ENCODE measurements at places on chromosomes 1 and 21.

DNA sequence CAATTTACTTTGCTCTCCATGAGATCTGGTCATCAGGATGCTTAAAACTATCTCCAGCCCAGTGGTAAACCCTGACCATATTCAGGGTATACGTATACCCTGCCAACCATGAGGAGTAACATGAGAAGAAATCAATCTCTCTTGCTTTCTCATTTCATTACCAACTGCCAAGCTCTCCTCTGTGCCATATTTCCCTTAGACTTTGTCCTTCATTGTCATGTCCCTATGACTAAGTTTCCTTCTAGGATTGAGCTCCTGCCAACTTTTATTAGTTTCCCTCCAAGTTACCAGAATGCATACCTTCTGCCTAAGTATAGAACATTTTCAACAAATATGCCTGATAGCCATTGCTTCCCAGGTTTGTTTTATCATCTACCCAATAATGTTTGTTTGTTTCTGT lies 1113.9 kb upstream of the B3GALT2 start:
- DNase-seq: no peak

GRCh38 chr1:182996816-182997215 lies 26.4 kb upstream of the LAMC1 start:
- DNase-seq: no peak

DNA sequence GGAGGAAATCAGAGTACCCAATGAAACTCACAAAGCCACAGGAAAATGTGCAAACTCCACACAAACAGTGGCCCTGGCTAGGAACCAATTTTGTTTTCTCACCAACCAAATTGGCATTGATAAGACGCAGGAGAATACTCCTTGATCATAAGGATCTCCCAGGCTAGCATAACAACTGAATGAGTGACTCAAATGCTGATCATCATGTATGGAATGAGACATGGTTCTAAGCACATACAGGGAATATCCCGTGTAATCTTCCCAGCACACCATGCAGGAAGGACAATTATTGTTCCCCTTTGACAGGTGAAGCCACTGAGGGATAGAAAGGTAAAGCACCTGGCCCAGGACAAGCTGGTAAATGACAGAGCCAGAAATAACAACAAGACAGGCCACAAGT lies 180.0 kb upstream of the DUSP10 start:
- DNase-seq: peak; percentile 14

DNA sequence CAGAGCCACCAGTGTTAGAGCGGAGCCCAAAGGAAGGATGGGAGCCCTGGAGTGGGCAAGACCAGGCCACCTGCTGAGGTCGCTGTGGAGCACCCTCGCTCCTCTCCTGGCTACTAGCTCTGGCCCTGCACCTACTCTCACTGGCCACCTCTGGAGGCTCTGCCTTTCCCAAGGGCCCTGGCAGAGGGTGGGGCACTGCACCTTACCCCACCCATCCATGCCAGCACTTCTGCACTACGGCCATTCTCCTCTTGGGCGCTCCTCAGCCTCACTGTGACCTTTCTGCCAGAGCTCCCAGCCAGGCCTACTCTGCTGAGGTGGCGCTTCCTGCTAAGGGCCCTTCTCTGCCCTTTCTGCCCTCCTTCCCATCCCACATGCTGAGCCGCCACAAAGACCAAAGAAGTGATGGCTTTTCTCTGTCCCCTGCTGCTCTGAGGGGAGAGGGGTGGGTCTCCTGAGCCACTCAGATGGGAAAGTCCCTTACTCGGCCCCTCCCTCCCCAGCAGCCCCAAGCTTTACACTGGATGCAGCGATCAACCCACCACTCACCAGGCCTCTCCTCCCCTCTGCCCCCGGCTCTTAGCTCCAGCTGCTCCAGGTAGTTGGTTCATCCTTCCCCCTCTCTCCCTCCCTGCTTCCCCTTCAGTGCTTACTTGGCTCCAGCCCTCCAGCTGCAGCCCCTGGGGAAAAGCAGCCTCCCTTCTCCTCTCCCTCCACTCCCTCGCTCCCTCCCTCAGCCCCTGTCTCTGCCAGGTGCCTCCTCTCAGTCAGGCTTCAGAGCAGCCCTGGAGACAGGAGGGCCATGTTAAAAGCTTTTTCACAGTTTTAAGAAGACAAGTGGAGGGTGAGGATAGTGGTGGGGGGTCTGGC lies 14.8 kb upstream of the TMEM222 start:
- no peak for DNase-seq

- DNase-seq: no peak
Measured at GRCh38 chr1:205824180-205824579, 11.2 kb upstream of the SLC41A1 start.
